OCI-M1 (cell line): ENCODE measurements at places on chromosomes 5 and 9.

GRCh38 chr5:175493726-175494125 is 15.4 kb downstream of the SFXN1 start:
- DNase-seq: no peak

DNA sequence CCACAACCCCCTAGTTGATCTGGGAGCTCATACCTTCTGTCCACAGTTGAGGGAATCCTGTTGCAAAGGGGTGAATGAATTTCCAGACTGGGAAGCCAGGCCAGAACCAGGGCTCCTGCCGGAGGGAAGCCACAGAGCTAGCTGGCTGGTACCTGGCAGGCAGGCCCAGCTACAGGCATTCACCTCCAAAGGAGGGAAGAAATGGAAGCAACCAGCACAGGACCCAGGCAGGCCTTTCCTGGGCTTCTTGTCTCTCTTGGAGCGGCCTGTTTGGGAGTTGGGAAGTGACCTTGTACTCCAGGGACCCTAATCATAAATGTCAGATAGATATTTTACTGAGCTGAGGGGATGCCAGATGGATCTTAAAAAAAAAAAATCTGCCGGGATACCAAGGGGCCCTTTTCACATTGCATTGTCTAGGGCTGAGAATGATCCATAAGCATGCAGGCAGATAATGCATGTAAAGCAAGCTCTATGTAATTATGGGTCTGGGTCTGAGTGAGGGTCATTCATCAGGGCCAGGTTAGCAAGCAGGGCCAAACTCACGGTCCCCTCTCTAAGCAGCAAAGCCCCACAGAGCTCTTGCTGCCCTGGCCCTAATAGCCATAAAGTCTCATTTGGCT is 8.4 kb downstream of the NR2F1 start:
- no peak for DNase-seq

DNA sequence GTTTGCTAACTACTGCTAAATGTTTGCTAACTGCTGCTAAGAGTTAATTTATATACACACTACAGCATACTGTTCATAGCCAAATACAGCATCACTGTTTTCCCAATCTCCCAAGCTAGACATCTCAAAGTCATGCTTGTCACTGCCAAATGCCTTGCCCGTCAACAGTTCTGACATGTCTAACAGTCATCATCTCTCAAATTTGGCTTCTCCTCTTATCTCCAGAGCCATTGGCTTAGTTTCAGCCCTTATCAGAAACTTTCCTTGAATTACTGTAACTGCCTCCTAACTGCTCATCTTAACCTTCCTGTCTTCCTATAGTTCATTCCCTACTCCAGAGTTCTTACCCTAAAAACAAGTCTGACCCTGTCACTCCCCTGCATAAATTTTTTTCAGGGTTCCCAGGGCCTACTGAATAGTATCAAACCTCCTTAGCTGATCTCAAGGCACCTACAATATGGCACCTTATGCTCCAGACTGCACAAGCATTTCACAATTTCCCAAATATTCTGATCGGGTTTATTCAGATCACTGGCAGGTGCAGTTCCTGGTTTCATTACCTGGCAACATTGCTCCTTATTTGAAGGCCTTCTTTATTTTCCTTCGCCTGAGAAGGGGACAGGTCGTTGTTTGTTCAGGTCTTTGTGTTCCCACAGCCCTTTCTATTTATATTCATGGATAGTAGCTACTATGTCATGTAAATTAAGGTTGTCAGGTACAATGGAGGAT is 55.9 kb upstream of the ANKRD55 start:
- DNase-seq: peak; percentile 61

GRCh38 chr9:19180991-19181390 is 49.5 kb upstream of the DENND4C start:
- DNase-seq: no peak

DNA sequence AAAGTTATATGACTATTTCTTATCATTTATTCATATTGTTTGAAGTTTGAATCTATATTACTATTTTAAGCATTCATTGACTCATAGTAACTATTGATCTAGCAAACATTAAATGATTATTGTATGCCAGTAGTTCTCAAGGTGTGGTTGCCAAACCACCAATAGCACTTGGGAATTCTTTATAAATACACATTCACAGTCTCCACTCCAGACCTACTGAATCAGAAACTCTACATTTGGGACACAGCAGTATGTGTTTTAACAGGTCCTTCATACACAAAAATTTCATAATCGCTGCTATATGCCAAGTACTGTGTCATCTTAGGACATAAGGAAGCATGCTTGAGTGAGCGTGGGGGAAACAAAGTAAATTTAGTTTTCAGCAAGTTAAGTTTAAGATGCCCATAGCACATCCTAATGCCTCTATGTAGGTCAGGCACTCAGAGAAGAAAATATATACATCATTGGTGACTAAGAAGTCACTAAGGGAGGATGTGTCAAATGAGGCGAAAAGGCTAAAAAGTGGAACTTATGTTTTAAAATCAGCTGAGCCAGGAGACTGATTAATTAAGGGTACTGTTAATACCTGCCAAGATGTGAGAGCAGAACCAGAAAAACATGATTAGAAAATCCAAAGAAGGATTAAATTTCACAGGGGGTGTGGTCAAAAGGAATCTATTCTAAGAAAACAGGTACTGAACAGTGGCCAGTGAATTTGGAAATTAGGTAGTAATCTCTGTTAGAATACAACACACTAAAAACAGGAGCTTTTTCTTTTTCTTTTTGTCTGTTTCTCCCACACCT is 340.8 kb downstream of the HCN1 start:
- DNase-seq: no peak

DNA sequence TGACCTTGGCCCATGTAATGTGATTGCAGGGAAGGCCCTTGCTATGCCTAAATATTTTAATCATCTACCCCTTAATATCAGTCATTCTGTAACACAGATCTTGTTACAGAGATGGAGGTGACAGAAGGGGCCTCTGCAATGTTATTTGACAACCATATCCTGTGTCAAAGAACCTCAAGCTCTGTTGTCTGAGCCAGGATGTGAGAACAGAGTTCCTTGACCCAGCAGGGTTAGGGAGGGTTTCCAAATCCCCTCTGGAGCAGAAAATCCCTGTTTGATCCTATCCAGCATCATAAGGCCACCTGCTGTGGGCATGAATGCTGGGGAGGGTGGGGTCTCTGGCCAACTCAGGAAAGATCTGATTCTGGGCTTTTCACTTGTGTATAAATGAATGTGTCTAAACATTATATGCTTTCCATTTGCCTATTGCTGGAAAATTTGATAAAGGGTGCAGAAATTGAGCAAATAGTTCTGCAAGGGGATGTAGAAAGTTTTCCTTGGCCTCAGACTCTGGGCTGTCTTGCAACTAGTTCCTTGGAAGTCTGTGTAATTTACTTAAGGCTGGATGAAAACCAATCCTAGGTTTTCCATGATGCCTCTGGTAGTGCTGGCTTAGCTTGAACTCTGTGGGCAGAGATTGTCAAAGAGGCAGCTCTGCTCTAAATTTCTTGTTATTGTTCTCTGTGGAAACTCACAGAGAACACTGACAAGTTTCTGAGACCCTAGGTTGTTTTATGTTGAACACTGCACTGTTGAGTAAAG is 71.0 kb downstream of the PGM5 start:
- DNase-seq: no peak

DNA sequence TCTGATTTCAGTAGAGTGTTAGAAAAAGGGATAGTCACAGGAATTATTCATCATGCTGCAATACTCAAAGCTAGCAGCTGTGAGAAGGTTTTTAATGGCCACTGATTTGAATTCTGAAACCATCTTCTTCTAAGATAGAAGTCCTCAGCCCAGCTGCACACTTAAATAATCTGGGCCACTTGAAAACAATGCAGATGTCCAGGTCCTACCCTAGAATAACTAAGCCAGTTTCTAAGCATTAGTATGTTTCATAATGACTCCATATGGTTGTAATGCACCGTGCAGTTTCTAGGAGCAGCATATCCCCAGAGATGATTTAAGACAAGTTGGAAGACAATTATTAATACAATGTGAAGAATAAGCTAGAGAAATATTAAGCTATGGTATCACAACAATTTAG is 159.9 kb upstream of the FBXL17 start:
- DNase-seq: no peak

DNA sequence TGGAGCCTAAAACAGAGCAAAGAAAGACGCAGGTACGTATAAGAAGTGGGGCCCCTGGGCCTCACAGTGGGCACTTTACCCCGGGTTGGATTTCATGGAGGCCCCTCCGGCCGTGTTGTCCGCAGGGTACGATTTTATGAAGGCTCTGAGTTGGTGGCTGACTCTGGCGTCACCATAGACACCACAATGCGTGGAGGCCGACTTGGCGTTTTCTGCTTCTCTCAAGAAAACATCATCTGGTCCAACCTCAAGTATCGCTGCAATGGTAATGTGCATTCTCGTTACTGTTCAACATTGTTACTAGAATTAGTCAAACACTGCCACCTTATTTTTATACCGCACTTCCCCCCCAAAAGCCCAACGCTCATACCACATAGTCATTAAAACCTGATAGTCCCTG is 47.1 kb downstream of the THBS4 start:
- no peak for DNase-seq

DNA sequence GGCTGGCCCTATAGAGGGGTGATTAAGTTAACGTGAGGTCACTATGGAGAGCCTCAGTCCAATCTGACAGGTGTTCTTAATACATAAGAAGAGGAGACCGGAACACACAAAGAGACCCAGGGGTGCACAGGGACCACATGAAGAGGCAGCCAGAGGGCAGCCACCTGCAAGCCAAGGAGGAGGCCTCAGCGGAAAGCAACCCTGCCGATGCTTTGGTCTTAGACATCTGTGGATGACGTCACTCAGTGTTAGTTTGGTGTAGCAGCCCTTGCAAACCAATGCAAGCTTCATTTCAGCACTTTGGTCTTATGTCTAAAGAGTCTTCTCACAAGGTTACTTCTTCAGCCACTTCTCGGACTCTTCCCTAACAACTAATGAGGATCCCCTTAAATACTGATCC is 47.6 kb upstream of the GRHPR start:
- DNase-seq: no peak

DNA sequence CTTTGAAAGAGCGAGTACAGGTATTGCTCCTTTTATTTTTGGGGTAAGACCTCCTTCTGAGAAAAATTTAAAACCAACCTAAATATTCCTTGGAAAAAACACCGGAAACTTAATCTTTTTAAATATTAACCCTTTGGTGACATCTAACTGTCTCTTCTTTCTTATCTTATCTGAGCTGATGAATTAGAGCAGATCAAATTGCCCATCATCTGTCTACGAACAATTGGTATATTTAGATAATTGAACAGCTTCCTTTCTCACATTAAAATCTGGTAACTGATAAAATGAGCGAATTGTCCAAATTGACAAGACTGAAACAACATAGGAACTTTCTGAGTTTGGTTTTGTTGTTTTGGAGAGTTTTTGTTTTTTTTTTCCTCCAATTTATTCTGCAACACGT is 2.0 kb downstream of the ISL1 start:
- DNase-seq: no peak

DNA sequence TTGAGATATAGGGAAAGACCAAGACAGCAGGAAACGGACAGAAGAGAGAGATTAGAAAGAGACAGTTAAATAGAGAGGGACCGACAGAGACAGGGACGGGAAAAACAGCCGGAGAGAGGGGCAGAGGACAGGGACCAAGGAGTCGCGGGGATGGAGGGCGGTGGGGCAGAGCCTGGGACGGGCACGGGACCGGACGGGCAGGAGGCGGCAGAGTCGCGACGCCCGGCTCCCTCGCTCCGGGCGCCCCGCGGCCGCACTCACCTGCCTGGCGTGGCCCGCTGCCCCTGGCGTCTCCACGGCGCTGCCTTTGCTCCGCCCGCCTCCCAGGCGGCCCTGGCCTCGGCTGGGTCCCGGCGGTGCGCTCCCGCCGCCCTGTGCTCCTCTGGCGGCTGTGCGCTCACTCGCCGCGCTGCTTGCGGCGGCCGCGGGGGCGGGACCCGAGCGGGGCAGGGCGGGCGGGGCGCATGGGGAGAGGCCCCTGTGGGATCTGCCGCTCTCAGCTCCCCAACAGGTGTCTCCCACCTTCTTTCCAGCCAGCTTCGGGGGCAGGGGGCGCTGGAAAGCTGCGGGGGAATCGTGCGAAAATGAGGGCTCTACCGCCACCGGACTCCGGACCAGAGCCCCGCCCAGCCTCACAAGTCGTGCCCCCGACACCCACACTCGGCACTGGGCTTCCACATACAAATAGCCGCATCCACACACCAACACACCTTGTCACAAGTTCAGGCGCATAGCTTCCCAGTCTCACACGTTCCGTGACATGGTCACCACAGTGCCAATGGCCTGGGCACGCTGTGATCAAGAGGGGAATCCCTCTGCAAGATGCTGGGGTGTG is at the start of gene ARID3C:
Gene ARID3C (minus strand): TSS at position 411 of the 835 bp plus-strand sequence. CDS start 1,052 bp downstream, outside the sequence.
- DNase-seq: no peak

DNA sequence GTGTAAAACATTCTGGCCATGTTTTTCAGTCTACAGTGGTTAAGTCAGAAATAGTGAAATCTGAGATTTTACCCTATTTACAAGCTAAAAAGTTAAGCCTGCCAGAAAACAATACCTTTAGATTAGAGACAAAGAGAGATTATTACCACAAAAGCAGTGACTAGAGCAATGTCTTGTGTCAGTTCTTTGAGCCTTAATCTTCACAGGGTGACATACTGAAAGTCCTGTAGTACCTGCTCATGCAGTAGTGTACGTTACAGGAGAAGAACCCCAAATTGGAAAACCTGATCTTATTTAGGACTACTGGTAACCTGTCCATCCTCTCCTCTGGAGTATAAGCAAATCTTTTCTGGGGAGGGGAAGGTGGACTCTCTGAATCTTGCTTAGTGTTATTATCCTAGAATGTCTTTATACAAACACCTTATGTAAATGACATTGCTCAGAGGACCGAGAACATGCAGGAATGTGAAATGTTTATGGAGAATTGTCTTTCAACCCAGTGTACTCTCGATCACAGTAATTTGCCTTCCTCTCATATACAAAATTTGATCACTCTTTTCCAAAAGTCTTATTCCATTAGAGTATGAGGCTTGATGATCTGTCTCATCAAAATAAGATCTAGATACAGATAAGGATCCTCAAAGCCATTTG is 55.7 kb downstream of the ERBIN start:
- DNase-seq: no peak

GRCh38 chr5:63401436-63402046 is 560.7 kb downstream of the HTR1A start:
- DNase-seq: peak; percentile 78
